ENCODE measurements at places on chromosomes 5 and 9.

DNA sequence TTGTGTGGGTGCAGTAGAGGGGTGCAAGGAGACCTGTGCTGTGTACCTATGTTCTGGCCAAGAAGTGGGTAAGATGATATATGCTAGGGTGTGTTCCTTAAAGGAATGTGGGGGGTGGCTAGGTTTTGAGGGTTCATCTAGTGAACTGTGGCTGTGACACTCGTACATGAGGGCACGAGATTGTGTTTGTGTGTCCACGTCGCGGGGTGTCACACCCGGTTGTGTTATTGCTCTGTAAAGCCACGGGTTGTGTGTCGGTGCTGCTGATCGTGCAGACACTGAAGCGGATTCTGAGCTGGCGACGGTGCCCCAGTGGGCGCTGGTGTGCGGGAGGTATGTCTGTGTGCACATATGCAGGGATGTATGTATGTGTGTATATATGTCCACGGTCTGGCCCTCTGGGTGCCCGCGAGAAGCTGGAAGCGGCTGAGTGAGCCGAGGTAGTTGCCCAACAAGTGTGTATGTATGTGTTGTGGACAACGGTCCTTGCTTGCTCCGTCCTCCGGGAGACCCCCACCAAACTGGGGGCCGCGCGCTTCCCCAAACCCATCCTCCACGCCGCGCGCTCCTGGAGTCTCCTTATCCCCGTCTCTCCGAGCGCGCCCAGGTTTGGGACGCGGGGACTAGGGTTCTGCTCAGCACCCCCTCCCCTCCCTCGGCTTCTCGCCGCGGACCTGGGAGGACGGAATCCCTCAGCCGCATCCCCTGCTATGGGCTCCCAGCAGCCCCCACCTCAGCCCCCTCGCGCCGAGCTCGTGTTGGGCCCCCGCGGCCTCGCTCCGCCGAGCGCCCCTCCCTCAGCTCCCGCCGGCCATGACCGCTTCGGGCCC is 639 bp downstream of the PCDH1 start:
- no peak for DNase-seq

DNA sequence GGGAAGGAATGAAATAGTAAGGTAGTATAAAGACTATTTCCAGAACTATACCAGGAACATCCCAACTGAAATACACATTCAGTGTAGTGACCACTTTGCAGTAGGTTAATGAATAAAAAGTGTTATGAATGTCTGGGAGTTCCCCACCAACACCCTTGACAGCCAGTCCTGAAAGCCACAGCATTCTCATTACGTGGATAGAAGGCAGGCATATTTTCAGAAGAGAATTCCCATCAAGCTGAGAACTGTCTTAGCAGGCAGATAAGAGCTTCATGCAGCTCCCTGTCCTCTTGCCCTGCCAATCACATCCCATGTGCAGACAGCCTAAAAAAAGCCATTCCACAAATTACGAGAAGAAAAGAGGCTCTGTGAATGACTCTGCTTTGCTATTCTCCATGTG is 695.0 kb downstream of the DTWD2 start:
- DNase-seq = no peak

- no peak for DNase-seq
These were observed 400.0 kb downstream of the KIAA0825 start for GRCh38 chr5:94218374-94218773.

- DNase-seq = no peak
These were observed 80.6 kb downstream of the COL5A1 start for GRCh38 chr9:134722120-134722701.

- DNase-seq = no peak
These were observed 9.7 kb downstream of the SPATA9 start for GRCh38 chr5:95673081-95673480.

GRCh38 chr5:84085387-84086041 is 299.2 kb downstream of the EDIL3 start:
- no peak for DNase-seq

- DNase-seq = no peak
These were observed 34.2 kb upstream of the TGFBR1 start for GRCh38 chr9:99070681-99071080.

- no peak for DNase-seq
These were observed 74.2 kb downstream of the CPLANE1 start for GRCh38 chr5:37174928-37175327.

- peak; percentile 70 for DNase-seq
These were observed 59.0 kb downstream of the USP20 start for GRCh38 chr9:129894120-129894823.

- no peak for DNase-seq
These were observed 6.1 kb downstream of the SETX start for GRCh38 chr9:132348676-132349075.

DNA sequence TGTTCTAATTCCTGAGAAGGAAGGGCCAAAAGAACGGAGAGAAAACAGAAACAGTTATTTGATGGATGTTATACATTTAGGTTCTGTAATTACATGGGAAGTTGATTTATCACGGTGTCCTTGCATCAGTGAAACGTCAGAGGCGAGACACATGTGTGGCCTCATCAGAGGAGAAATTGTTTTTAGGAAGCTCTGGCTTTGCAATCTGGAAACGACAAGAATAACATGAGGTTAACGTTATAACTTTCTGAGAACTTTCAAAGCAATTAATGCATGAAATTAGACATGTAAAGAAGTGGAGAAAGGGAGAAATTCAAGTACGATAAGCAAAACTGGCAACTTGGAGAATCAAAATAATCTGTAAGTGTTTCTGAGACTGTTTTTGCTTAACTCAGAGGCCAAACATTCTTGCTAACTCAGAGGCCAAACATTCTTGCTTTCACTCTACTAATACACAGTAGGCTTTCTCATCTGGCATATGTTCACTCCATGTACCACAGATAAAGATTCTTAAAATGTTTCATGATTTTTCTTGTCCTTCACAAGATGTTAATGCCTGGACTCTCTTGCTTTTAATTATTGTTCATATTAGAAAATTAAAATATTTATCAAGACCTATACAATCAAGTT is 933.0 kb downstream of the TLE4 start:
- DNase-seq = no peak

DNA sequence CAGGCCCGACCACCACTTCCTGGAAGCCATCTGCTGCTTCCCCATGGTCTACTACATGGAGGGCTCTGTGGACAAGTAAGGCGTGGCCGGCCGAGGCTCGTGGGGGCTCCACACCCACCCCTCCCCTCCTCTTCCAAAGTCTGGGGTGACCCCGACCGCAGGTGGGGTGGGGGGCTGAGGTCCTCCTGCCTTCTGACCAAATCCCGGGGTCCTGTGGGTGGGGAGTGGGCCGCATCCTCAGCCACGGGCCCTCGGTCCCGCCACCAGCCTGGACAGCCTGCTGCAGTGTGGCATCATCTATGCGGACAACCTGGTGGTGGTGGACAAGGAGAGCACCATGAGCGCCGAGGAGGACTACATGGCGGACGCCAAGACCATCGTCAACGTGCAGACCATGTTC is 76.4 kb downstream of the KCNT1 start:
- DNase-seq = no peak

GRCh38 chr5:7745882-7746610 is 104.9 kb downstream of the CFAP90 start:
- peak; percentile 60 for DNase-seq

DNA sequence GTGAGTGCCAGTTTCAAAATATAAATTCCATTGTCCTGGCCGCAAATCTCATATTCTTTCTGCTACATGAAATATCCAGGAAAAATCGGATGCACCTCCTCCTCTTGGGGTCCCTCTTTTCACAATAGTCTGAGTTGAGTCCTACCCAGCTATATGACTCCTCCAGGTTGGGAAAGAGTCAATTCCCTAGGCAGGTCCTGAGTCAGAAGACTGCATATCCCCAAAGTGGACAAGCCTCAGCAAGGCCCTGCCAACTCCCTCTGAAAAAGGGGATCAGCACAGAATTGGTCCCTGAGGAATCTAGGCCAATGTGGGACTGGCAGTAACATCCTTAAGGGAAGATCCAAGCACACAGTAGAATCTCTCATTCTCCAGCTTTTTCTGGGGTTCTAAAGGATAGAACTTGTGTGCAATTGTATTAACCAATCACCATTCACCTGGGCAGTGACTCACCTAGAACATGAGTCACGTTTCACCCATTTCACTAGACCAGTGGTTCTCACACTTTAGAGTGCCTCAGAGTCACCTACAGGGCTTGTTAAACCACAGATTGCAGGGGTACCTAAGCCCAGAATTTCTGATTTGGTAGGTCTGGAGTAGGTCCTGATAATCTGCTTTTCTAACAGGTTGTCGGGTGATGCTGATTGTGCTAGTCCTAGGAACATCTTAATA is 44.7 kb upstream of the TMEM215 start:
- DNase-seq = no peak

DNA sequence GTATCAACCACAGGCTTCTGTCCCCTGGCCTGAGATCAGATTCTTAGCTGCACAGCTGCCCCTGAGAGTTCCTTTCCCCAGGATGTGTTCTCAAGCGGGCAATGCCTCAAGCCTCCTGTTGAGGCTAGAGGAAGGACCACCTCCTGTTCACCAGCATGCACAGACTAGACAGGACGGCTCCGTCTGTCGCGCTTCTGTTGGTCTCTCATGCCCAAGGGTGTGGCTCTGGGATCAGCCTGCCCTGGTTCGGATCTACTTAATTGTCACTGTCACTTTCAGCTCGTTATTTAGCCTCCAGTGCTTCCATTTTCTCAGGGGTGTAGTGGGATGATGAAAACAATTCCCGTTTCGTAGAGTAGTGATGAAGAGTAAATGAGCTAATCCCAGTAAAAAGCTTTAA is 103.1 kb downstream of the KCNIP1 start:
- no peak for DNase-seq

DNA sequence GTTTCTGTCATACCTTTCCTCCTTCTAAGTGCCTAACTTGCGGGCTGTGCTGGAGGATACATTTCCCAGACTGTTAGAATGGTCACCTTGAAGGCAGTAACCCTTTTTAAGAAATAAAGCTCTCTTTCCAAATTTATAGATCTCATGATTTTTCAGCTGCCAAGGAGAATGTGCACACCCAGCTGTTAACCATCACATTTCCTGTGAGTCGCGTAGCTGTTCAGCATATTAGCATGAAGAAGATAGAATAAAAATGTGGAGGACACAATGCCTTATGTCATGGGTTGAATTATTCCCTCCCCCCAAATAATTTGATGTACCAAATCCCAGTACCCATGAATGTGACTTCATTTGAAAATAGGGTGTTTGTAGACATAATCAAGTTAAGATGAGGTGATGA is 729.4 kb downstream of the MTRR start:
- DNase-seq = no peak

GRCh38 chr9:109504689-109505088 is 6.6 kb upstream of the PTPN3 start:
- DNase-seq = no peak

DNA sequence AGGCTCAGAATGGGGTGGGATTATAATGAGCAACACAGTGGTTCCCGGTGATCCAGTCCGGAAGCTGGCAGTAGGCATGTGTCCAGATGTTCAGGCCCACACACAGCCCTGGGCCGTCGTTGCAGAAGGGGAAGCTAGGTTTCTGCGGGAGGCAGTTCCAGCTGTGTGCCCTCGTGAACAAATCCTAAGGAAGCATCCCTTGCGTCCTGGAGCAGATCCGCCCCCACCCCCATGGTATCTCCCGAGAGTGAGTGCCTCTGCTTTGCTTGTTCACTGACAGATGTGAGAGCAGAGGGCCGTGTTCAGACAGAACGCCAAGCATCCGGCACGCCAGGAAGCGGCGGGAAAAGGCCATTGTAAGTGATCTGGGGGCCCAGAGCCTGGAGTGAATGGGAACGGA is 104.8 kb downstream of the PDE6A start:
- no peak for DNase-seq

GRCh38 chr9:114678795-114679194 is 3.2 kb downstream of the TEX48 start:
- no peak for DNase-seq

DNA sequence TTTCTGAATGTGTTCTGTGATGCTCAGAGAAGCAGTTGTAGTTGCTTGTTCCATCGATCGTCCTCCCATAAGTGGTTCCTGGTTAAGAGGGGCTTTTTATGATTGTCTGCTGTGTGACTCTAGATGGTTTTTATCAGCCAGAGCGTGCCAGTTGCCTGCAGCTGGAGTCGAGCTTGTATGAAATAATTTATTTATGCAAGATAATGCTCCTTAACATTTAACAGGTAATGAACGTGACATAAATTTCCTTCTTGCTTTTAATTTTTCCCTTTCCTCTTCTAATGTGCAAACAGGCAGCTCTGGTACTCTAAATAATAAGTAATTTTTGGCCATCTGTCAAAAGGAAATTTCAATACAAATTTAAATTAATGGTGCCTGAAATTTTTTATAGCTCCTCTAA is 84.4 kb downstream of the TLE4 start:
- DNase-seq = no peak

- no peak for DNase-seq
These were observed 269.6 kb downstream of the PSAT1 start for GRCh38 chr9:78566521-78566920.

DNA sequence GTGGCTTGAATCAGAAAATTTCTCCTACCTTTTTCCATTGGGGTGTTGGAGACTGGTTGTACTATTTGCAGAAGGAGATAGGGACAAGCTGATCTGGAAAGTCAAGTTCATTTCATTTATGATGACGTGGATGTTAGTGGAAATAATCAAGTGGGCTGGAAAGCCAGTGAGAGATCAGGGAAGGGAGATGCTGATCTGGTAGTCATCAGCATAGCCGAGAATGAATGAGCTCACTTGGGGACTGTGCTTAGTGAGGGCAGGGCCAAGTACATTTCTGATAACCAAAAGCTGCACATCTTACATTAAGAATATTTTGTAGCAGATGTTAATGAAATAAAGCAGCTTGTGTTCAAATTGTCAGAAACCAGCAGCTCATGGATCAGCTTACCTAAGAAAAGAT is 12.1 kb downstream of the MAN2A1 start:
- DNase-seq = no peak

- DNase-seq = no peak
These were observed 617.0 kb upstream of the CDH18 start for GRCh38 chr5:20604992-20605391.

All from NAMALWA (cell line).